ENCODE measurements at places on chromosomes 12 and 14.

GRCh38 chr12:50621399-50622300 lies 116.9 kb downstream of the DIP2B start:
- DNase-seq = no peak

GRCh38 chr12:123490089-123490488 lies 32.1 kb downstream of the SNRNP35 start:
- DNase-seq = no peak

DNA sequence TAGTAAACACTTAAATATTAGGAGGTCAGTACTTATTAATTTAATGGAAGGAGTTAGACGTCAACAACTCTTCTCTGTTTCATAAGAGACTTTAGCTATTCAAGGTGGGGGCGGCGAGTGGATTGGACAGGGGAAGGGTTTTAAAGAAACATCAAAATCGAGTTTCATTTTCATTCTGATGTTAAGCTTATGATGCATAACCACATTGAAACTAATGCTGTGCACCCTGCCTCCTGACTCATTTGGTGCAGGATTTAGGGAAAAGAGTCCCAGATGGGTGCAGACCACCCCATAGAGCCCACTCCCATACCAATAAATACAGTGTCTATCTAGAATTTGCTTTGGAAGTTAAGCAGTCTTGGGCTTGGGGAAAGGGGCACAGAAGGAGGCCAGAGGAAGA lies 7.4 kb downstream of the ZBTB39 start:
- DNase-seq = no peak

DNA sequence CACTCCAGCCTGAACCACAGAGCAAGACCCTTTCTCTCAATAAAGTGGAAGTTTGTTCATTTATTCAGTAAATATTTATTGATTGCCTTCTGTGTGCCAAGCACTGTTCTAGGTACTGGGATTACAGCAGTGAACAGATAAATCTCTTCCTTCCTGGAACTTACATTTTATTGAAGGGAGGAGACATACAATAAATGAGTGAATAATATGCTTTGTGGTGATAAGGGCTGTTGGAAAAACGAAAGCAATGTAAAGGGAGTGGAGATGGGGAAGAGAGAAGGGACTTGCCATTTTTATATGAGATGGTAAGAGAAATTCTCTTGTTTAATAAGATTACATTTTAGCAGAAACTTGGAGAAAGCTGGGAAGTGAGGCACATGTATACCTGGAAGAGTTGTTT lies 1.6 kb downstream of the GSKIP start:
- DNase-seq = no peak

- no peak for DNase-seq
Measured at GRCh38 chr12:39620659-39621658, 1.4 kb upstream of the ABCD2 start.

DNA sequence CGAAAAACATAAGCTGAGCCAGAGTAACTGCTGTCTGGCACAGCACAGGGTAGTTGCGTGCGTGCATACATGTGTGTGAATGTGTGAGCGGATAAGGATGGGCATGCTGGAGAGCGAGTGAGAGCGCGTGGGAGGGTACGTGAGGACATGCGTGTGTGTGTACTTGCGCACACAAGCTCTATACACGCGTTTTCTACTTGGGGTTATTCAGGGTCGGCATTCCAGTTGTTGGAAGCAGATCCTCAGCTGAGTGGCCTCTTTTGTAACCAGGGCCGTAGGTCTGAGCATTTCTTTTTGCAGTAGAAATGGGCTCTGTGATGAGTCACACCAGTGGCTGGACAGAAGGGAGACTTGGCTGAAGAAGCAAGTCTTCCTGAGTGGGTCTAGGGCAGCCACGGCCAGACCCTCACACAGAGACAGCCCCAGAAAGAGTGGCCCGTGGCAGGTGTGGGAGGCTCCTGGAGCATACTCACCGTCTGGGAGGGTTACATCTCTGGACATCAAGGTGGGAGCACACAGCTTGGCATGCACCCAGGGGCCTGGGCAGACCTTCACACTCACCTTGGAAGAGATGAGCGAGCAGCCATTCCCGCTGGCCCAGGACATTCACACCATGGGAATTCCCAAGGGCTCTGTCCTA lies 78.0 kb downstream of the LRRC74A start:
- DNase-seq = no peak

DNA sequence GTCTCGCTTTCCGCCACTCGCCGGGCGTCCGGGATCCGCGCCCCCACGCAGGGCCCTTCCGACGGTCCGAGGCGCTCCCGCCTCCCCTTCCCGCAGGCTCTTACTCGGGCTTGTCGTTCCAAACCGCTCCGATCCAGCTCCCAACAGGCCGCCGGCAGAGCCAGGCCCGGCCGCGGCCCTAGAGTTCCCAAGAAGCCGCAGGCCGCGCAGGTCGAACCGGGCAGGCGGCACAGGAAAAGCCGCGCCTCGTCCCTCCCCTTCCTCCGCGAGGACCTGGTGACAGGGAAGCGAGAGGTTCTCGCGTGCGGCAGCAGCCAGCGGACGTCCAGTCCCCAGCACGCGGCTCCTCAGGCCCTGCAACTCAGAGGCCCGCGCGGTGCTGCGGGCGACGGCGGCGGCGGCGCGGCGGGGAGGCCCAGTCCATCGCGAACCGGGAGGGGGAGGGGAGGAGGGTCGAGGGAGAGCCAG lies 272 bp downstream of the HECTD1 start:
- no peak for DNase-seq

DNA sequence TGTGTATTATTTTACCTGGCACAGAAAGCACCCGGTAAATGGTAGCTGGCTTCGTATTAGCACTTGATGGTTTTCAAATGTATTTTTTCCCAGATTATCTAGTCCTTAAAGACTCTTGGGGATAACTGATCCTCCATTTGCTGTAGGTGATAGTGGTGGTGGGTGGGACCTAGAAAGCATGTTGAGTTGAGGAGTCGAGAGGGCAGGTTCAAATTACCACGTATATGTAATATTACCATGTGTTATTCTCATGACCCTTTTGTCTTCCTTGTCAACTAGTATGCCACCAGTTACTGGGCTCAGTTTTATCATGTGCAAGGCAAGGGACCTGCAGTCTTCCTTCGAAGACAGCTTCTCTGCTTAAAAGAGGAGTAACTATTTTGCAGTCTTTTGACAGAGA lies 1.8 kb downstream of the GLRX5 start:
- no peak for DNase-seq

GRCh38 chr12:32455607-32456071 lies 56.3 kb downstream of the FGD4 start:
- no peak for DNase-seq

GRCh38 chr14:83425138-83425537 lies 1891.5 kb upstream of the SEL1L start:
- no peak for DNase-seq

DNA sequence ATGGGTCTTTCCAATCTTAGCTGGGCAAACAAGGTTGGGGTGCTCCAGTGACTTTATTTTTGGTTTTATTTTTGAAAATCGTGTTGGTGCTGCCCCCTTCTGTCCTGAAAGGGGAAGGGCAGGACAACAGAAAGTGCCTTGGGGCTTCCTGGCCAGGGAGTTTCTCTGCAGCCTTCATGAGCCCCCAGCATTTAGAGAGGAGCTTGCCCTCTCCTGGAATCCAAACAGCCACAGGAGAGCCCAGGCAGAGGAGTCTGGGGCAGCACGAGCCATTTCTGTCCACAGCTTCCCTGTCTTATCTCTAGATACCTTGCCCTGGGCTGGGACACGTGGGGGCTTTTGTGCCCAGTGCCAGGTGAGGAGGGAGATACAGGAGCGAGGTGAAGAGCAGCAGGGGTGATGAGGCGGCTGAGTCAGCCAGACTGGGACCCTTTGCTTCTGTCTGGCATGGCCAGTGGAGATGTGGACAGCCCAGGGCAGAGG lies 4.4 kb upstream of the C1RL start:
- DNase-seq = no peak

GRCh38 chr12:77076886-77077285 lies 11.5 kb upstream of the E2F7 start:
- DNase-seq = no peak

DNA sequence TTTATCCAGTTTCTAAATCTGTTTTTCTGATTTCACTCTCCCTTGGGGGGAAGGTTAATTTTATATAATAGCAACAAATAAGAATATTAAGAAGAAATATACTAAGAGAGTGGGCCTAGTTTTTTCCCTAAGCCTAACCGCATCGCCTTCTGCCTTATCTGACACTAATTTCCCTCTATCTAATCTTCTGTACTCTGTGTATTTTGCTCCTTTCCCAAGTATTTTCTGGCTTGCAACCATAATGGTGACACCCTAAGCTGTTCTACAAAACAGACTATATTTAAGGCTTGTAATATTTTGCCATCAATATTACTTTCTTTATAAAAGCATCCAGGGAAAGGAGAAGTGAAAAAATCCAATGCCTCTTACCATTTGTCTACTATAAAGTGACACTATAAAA lies 1168.8 kb downstream of the GALC start:
- no peak for DNase-seq

- DNase-seq = no peak
Measured at GRCh38 chr14:64801800-64802199, 77.9 kb downstream of the SPTB start.

DNA sequence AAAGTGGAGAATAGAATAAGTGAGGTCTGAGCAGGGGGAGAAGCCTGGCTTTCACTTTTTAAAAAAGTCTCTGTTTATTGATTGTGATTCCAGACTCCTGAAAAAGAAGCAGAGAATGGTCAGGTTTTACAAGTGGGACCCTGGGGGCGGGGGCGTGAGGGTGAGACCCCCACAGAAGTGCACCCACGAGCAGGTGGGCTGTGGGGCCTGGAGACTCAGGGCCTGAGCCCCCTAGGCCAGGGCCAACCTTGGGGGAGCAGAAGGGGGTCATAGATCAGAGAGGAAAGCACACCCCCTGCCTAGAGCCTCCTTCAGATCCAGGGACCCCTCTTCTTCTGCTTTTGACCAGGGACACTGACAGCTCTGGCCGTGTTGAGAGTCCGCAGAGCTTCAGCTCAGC lies 180.3 kb downstream of the ADGRD1 start:
- DNase-seq = no peak

DNA sequence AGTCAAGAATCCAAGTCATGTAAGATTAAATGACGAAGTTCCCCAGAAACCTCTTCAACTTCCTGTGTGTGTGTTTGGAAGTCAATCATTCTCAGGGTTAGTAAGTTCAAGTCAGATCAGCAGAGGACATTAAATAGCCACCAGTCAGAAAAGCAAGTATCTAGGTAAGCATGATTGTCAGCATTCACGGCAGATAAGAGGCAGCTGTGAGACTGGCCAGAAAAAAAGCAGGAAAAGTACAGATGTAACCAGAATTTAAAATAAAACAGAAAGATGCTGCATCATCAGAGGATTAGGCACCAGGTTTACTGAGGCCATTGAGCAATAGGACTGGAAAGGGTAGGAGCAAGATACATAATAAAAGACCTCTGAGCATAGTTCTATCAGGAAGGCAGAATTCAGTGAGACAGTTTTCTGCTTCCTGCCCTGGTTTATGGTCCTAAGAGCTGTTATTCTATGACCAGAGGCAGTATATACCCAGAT lies 606.9 kb downstream of the FSCB start:
- no peak for DNase-seq

GRCh38 chr12:82803201-82803600 lies 116.5 kb downstream of the TMTC2 start:
- no peak for DNase-seq

- DNase-seq = no peak
Measured at GRCh38 chr12:19484738-19485137, 45.4 kb downstream of the AEBP2 start.

DNA sequence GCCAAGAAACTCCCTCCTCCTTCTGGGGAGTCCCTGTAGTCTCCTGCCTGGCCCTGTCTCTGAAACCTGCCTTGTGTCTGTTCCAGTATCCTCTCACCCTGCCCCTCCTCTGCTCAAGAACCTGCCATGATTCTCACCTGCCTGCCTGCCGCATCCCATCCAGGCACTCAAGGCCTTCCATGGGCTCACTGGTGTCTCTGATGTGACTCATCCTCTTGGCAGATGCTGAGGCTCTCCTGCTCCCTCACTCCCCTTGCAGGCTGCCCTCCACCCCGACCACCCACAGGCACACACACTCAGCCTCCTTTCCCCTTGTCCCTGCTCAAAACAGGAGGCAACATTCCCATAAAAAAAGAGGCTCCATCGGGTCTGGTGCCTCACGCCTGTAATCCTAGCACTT lies 5.8 kb upstream of the BEGAIN start:
- DNase-seq = no peak

DNA sequence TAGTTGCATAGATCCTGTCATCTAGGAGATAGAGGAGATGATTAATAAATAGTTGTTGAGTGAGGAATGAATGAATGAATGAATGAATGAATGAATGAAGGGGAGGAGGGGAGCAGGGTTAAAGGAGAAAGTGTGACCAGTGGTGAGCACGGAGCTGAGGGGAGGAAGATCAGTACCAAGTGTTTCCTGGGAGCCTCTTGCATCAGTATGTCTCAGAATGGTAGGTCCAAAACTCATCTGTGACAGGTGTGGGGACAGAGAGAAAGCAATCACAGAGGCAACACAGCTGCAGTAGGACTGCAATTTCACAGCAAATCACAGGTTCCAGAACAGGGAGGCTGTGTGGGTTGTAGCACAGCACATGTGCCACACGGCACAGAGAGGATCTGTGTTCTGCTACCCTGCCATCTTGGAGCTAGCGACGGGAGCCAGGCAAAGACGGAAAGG lies 14.5 kb upstream of the TNFRSF1A start:
- DNase-seq = no peak

GRCh38 chr14:96949594-96949993 lies 152.4 kb downstream of the VRK1 start:
- no peak for DNase-seq

- DNase-seq = no peak
Measured at GRCh38 chr14:32251530-32251929, 48.5 kb upstream of the RNU6-8 start.

- no peak for DNase-seq
Measured at GRCh38 chr12:121800694-121801594, 2.9 kb upstream of the SETD1B start.

DNA sequence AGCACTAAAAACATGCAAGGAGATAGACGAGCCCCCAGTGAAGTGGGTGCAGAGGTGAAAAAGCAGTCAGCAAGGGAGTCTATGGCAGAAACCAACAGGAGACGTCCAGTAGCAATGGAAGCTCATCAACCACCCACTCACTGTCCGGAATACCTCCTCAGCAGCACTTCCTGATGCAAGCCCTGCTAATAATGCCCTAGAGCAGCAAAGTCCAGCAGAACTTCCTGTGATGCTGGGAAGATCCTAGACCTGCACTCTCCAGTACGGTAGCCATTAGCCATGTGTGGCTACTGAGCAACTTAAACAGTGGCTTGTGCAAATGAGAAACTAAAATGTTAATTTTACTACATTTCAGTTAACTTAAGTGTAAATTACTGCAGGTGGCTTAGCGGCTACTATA lies 11.0 kb downstream of the SERPINA9 start:
- DNase-seq = no peak

DNA sequence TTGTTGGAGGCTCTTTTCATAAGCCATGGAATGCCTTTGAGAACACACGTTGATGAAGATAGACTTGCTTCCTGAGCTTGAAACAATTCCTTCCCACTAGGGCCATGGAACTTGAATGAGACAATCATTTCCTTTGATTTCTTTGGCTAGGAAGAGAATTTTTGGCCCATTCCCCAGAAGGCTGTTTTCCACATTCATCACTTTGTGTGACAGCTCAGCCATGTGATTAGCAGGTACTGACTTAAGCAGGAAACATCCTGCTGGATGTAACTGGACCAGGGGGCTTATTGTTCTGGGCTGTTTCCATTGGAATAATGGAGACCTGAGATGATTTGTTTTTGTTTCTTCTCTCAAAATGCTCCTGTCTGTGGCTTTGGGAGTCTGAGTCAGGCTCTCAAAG lies 469.8 kb upstream of the SEL1L start:
- DNase-seq = no peak

Data from stimulated activated CD8-positive, alpha-beta memory T cell treated with anti-CD3 and anti-CD28 coated beads, Interleukin-7, amount 100 ng/mL, for 24 hours (primary cell).